GM13977 (cell line): ENCODE measurements at places on chromosomes 16 and 17.

- DNase-seq, result peak; percentile 90
These were observed at the start of gene VAMP2 for GRCh38 chr17:8162233-8162996. Gene VAMP2, minus strand, starts transcription at chr17:8162948. Its CDS starts 69 bp downstream, at chr17:8162879.

DNA sequence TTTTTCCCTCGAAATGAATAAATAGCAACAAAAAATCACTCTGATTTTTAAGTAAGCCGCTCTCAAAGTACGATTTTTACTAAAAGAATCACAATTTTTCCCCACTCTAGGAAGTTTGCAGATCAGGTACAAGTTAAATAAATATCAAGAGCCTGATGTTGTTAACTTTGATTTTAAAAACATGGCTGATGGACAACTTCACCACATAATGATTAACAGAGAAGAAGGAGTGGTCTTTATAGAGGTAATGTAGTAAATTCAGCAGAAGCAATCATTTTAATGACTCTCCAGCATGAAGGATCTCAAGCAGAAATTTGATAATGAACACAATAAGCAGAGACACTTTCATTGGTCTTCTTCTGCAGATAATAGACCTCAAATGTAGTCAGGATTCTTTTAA is 262.4 kb downstream of the CNTNAP4 start:
- DNase-seq, result no peak

- DNase-seq, result no peak
These were observed 763.6 kb downstream of the CDH11 start for GRCh38 chr16:64358291-64358690.

- DNase-seq, result no peak
These were observed 15.2 kb downstream of the SOCS3 start for GRCh38 chr17:78344666-78345065.

- DNase-seq, result peak; percentile 89
These were observed at the start of gene CPPED1 for GRCh38 chr16:12803203-12804093. Gene CPPED1, minus strand, starts transcription at chr16:12803887. Its CDS starts 111 bp downstream, at chr16:12803776.

DNA sequence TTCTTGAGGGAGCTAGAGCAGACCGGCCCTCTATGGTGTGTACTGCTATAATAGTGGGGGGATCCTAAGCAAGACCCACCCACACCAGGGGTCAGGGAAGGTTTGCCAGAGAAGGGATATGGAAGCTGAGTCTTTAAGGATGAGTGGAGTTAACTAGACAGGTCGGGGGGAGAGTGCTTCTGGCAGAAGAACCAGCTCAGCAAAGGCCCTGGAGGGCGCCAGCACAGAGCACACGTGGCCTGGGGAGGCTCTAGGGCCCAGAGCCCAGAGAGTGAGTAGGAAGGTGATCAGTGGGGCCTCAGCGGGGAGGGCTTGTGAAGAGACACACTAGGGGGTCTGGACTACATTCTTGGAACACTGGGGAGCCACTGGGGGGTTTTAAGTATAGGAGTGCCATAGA is 21.1 kb downstream of the NGFR start:
- no peak for DNase-seq

DNA sequence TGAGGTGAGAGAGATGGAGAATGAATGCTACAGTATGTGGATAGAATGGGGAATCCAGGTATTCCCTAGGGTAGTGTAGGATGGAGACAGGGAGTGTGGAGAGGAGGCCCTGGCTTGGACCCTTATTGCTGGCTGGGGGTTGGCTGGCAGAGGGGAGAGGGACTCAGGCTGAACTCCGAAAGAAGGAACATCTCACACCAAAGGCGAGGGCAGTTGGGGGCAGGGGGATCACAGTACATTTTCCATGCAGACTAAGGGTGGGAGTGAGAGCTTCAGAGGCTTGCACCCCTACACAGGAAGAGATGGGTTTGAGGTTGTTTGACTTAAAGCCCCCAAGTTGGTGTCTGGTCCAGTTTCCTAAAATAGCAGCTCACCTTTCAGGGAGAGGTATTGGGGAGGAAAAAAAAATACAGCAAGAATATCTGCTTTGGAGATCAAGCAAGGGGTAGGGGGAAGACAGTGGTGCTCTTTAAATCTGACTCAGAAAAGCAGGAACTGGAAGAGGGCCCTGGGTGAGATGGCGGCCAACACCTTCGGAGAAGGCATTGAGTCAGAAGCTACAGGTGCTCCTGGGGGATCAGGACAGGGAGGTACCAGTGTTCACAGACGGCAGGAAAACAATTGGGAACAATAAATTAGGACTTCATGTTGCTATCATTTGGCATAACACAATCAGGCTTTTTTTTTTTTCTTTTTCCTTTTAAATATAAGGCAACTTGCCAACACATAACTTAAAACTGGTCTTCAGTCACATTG is 12.4 kb downstream of the TRAF4 start:
- no peak for DNase-seq

DNA sequence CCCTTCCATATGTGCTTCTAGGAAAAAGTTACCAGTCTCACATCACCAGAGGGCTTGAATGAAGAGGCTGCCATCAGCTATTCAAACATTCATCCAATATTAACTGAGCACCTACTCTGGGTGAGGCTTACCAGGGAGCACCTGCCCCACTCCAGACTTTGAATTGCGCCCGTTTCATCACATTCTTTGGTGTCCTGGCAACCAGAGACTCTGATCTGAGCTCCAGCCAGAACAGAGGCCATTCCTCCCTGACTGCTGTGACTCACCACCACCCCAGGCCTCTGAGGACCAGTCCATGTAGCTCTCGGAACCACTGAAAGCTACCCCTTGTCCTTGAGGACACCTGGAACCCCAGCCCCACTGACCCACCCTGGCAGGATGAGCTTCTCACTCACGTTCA is at the start of gene C16orf96:
Gene C16orf96 (plus strand): TSS at position 229 of the 400 bp plus-strand sequence. CDS start 150 bp downstream, at position 379.
- no peak for DNase-seq

DNA sequence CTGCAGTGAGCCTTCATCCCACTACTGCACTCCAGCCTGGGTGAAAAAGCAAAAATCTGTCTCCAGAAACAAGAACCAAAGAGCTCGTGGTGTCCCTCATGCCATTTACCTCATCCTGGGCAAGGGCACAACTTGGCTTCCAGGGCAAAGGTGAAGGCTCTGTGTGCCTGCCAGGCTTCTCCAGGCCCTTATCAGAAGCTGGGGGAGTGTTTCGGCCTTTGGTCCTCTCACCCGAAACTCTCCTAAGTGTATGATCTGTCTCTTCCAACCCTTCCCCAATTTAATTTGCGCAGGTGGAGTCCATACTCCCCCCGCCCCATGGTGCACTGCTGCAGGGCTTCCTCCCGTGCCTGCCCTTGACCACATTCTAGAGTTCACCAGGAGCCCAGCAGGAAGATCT is 1.1 kb downstream of the CES2 start:
- no peak for DNase-seq
